ENCODE measurements at places on chromosomes 6 and 20.

- H3K4me1 ChIP-seq: peaks cover 5% of the 10 kb centered on the region
- peaks cover 11% of the 10 kb centered on the region for H3K27me3 ChIP-seq
- no peak for DNase-seq
- H3K4me3 ChIP-seq: no peak overlapping the region
- no peaks in the 10 kb centered on the region for H3K36me3 ChIP-seq
These were observed 183.1 kb upstream of the RREB1 start for GRCh38 chr6:6924708-6925107.

DNA sequence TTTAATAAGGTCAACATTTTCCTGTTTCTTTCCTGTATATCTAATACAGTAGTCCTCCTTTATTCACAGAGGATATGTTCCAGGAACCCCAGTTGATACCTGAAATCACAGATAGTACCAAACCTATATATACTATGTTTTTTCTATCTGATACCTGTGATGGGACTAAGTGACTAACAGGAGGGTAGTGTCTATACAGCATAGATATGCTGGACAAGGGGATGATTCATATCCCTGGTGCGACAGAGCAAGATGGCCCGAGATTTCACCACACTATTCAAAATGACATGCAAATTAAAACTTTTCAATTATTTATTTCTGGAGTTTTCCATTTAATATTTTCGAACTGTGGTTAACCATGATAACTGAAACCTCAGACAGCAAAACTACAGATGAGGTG is 281.1 kb downstream of the LAMA2 start:
- no peaks in the 10 kb centered on the region for H3K27me3 ChIP-seq
- DNase-seq: no peak
- no peak overlapping the region for H3K27ac ChIP-seq
- no peaks in the 10 kb centered on the region for H3K36me3 ChIP-seq
- H3K4me1 ChIP-seq: no peaks in the 10 kb centered on the region
- no peak overlapping the region for H3K4me3 ChIP-seq

GRCh38 chr6:45569210-45569945 is 191.6 kb upstream of the SUPT3H start:
- no peak overlapping the region for H3K4me3 ChIP-seq
- H3K27ac ChIP-seq: no peak overlapping the region
- no peaks in the 10 kb centered on the region for H3K36me3 ChIP-seq
- peaks cover 2% of the 10 kb centered on the region for H3K4me1 ChIP-seq
- peaks cover under 1% of the 10 kb centered on the region for H3K27me3 ChIP-seq

DNA sequence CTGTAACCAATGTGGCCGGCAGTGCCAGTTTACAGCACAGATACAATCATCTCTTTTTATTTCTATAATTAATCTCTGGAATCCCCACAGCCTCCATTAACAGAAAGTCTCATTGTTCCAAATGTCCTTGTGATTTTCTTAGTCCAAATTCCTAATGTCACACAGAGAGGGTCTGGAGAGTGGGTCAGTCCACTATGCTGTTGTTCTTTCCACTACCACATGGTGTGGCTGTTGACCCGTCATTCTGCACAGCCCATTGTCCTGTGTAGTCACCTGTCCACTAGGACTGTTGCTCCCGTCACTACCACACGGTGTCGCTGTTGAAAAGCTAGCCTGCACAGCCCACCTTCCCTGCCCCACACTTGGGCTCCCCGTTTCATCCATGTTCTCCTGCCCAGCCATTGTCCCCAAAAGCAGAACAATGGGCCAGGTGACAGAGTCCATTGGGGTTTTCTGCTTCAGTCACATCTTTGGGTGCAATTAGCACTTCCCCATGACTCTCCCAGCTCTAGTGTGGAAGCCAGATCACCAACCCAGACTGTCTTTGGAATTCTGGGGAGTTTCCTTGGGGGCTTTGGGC is 8.6 kb upstream of the LBP start:
- no peak overlapping the region for H3K27ac ChIP-seq
- no peaks in the 10 kb centered on the region for H3K36me3 ChIP-seq
- peaks cover 9% of the 10 kb centered on the region for H3K27me3 ChIP-seq
- no peaks in the 10 kb centered on the region for H3K4me1 ChIP-seq

DNA sequence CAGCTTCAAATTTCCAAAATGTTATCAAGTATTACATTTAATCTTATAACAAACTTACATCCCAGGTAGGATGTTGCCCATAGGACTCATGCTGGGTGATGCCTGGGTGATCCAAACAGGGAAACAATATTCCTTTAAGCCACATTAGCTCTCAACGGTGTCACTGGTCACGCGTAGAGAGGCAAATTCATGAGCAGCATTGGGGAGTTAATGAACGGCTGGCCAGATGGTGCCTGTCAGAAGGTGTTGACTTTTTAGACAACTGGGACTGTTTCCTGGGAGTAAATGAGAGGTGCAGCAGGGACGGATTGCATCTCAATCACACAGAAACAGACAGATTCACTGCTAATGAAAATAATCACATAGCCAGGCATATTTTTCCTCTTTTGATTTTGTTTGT is 83.3 kb upstream of the ID4 start:
- no peak for DNase-seq
- no peaks in the 10 kb centered on the region for H3K36me3 ChIP-seq
- no peak overlapping the region for H3K4me3 ChIP-seq
- no peaks in the 10 kb centered on the region for H3K27me3 ChIP-seq
- H3K27ac ChIP-seq: no peak overlapping the region

GRCh38 chr6:96997788-96998187 is 73.3 kb downstream of the KLHL32 start:
- peaks cover 5% of the 10 kb centered on the region for H3K36me3 ChIP-seq
- peaks cover 3% of the 10 kb centered on the region for H3K4me1 ChIP-seq
- no peak for DNase-seq
- no peak overlapping the region for H3K4me3 ChIP-seq
- no peak overlapping the region for H3K27ac ChIP-seq

GRCh38 chr6:42704251-42704936 is 18.0 kb downstream of the PRPH2 start:
- no peak overlapping the region for H3K4me3 ChIP-seq
- H3K36me3 ChIP-seq: no peaks in the 10 kb centered on the region
- H3K4me1 ChIP-seq: no peaks in the 10 kb centered on the region
- H3K27me3 ChIP-seq: no peaks in the 10 kb centered on the region
- DNase-seq: no peak

- no peak overlapping the region for H3K27ac ChIP-seq
- no peak for DNase-seq
- H3K4me1 ChIP-seq: no peaks in the 10 kb centered on the region
- H3K27me3 ChIP-seq: peaks cover 4% of the 10 kb centered on the region
These were observed 134.9 kb upstream of the BACH2 start for GRCh38 chr6:90431576-90431975.

GRCh38 chr6:111541026-111541681 is 58.1 kb upstream of the REV3L start:
- peaks cover 2% of the 10 kb centered on the region for H3K36me3 ChIP-seq
- no peak overlapping the region for H3K4me3 ChIP-seq
- no peak overlapping the region for H3K27ac ChIP-seq
- DNase-seq: no peak
- peaks cover 11% of the 10 kb centered on the region for H3K4me1 ChIP-seq
- H3K27me3 ChIP-seq: no peaks in the 10 kb centered on the region

GRCh38 chr20:56979125-56979524 is 287.3 kb downstream of the BMP7 start:
- peaks cover 4% of the 10 kb centered on the region for H3K4me1 ChIP-seq
- H3K4me3 ChIP-seq: no peak overlapping the region
- peaks cover 5% of the 10 kb centered on the region for H3K36me3 ChIP-seq

- H3K27me3 ChIP-seq: peaks cover 7% of the 10 kb centered on the region
- H3K4me1 ChIP-seq: no peaks in the 10 kb centered on the region
- H3K36me3 ChIP-seq: no peaks in the 10 kb centered on the region
These were observed 44.8 kb upstream of the EDN1 start for GRCh38 chr6:12245360-12245759.

DNA sequence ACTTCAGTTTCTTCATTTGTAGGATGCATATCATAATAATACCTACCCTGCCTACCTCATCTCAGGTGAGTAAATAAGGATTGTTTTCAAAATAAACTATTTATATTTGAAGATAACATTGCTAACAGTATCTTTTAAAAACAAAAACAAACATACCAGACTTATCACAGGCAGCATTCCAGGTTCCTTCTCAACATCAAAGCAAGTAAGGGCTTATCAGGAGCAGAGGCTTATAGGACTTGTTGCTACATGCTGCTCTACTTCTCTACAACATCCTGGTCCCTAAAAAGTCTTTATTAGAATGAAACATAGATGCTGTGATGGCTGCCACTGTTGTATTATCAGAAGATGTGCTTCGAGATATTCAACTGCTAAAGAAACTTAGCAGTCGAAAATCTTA is 149.2 kb upstream of the PRDM1 start:
- H3K4me1 ChIP-seq: no peaks in the 10 kb centered on the region
- H3K4me3 ChIP-seq: no peak overlapping the region
- no peak for DNase-seq
- no peaks in the 10 kb centered on the region for H3K36me3 ChIP-seq

DNA sequence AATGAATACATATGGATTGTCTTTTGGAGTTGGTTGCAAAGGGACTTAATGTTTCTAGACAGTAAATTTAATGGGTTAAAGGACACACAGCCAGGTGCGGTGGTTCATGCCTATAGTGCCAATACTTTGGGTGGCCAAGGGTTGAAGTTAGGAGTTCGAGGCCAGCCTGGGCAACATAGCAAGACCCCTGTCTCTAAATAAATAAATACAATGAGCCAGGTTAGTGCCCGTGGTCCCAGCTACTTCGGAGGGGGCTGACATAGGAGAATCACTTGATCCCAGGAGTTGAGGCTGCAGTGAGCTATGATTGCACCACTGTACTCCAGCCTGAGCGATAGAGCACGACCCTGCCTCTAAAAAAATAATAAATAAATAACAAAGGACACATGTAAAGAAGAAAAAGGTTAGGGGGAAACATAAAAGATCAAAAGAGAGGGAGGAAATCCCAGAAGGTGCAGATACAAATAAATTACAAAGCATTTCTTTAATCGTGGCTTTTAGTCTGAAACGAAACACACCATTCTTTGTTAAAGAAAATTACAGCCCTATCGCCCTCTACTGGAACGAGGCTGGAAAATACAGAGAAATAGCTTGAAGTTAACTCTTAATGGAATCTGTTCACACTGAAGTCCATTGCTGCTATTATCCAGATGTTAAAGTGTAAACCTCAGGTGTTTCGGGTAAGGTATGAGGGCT is 42.6 kb upstream of the SCML4 start:
- peaks cover 7% of the 10 kb centered on the region for H3K36me3 ChIP-seq
- no peak for DNase-seq
- H3K4me1 ChIP-seq: peaks cover 12% of the 10 kb centered on the region
- peak overlapping the region; percentile 62 for H3K4me3 ChIP-seq
- no peak overlapping the region for H3K27ac ChIP-seq

GRCh38 chr6:34953061-34954025 is 64.3 kb downstream of the ANKS1A start:
- H3K27me3 ChIP-seq: no peaks in the 10 kb centered on the region
- H3K27ac ChIP-seq: peak overlapping the region; percentile 40
- H3K4me1 ChIP-seq: peaks cover 13% of the 10 kb centered on the region
- peaks cover 5% of the 10 kb centered on the region for H3K36me3 ChIP-seq
- no peak for DNase-seq

- H3K27me3 ChIP-seq: peaks cover 17% of the 10 kb centered on the region
- H3K4me1 ChIP-seq: peaks cover 14% of the 10 kb centered on the region
- H3K27ac ChIP-seq: no peak overlapping the region
- H3K4me3 ChIP-seq: no peak overlapping the region
These were observed 15.8 kb downstream of the TTBK1 start for GRCh38 chr6:43258807-43259686.

GRCh38 chr6:130128326-130128725 is 94.4 kb downstream of the SAMD3 start:
- peaks cover 39% of the 10 kb centered on the region for H3K36me3 ChIP-seq
- H3K27ac ChIP-seq: no peak overlapping the region
- no peaks in the 10 kb centered on the region for H3K27me3 ChIP-seq
- no peak for DNase-seq

- no peaks in the 10 kb centered on the region for H3K27me3 ChIP-seq
- H3K27ac ChIP-seq: peak overlapping the region; percentile 62
- H3K4me1 ChIP-seq: peaks cover 6% of the 10 kb centered on the region
- H3K36me3 ChIP-seq: peaks cover 16% of the 10 kb centered on the region
These were observed 34.5 kb downstream of the FGD2 start for GRCh38 chr6:37039958-37040357.

DNA sequence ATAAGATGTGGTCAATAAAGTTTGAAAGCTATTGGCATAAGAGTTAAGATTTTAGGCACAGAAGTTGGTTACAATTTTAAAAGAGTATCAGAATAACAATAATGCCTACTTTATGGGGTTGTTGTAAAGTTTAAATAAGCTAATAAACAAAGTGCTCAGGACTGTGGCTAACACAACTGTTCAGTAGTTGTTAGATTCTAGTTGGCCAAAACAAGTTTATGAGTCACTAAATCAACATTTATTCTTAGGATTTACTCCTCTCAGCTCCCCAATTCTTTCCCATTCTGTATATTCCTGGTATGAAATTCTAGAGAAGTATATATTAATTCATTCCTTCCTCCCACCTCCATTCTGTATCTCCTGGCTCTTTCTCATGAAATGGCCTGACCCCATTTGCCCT is 14.5 kb downstream of the RMND1 start:
- no peak for DNase-seq
- H3K36me3 ChIP-seq: peaks cover 12% of the 10 kb centered on the region
- no peak overlapping the region for H3K4me3 ChIP-seq
- no peak overlapping the region for H3K27ac ChIP-seq

DNA sequence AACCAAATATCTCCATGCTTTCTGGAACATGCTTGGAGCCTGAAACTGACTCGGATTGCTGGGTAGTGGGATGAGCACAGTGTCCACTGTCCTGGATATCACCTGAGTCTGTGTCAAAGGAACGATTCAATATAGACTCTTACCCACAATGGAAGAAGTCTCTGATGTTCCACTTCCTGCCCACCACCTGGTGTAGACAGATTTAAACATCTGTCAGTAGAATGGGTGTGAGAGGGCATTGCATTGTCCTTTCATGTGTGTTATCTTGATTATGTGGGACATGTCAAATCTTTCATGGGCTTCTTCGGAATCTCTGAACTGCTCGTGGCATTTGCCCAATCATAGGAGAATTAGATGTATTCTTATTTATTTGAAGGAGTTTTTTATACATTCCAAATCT is 20.8 kb downstream of the ULBP3 start:
- DNase-seq: no peak
- H3K4me3 ChIP-seq: no peak overlapping the region
- H3K36me3 ChIP-seq: no peaks in the 10 kb centered on the region
- H3K4me1 ChIP-seq: no peaks in the 10 kb centered on the region
- no peak overlapping the region for H3K27ac ChIP-seq

- no peak overlapping the region for H3K27ac ChIP-seq
- H3K4me1 ChIP-seq: no peaks in the 10 kb centered on the region
- no peaks in the 10 kb centered on the region for H3K36me3 ChIP-seq
- DNase-seq: no peak
These were observed 10.4 kb downstream of the KIF6 start for GRCh38 chr6:39714802-39715201.

All from memory B cell (primary cell).